ENCODE measurements at places on chromosomes 12 and 14. TPM values are rescaled to one million over a fixed set of nuclear protein-coding genes. Genes with fewer than 3 reads are reported as not detected.

DNA sequence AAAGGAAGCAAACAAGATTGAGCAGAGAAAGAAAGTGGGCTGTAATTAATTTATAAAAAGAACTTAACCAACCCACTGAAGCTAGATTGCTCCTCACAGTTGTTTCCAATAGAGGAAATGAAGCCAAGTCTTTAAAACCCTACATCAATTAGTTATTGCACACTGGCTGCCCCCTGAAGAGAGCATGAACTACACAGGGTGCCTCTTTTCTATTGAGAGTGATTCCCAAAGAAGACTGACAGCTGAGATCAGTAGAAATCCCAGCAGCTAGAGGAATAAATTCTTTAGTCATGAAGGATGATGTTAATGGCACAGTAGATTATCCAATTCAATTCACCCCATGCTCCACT lies 8.6 kb upstream of the USP15 start:
- DNase-seq: no peak

LIN7A gene
- not detected for total RNA-seq

KRT83 gene
- total RNA-seq: not detected

DNA sequence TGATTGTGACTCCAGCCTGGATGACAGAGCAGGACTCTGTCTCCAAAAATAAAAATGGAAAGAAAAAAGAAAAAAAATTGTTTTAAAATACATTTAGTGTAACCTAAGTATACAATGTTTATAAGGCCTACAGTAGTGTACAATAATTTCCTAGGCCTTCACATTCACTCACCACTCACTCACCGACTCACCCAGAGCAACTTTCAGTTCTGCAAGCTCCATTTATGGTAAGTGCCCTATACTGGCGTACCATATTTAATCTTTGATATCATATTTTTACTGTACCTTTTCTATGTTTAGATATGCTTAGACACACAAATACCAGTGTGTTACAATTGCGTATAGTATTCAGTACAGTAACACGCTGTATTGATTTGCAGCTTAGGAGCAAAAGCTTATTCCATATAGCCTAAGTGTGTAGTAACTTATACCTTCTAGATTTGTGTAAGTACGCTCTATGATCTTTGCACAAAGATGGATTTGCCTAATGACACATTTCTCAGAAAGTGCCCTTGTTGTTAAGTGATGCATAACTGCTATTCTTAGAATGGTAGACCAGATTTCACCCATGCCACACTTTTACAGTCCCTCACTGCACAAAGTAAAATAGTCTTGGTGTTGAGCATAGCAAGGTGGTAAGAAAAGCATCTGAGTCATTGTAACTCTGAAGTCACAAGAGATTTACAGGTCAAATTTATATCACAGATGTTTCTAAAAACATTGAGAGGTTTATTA lies 151.9 kb downstream of the LRRK2 start:
- no peak for DNase-seq

DNA sequence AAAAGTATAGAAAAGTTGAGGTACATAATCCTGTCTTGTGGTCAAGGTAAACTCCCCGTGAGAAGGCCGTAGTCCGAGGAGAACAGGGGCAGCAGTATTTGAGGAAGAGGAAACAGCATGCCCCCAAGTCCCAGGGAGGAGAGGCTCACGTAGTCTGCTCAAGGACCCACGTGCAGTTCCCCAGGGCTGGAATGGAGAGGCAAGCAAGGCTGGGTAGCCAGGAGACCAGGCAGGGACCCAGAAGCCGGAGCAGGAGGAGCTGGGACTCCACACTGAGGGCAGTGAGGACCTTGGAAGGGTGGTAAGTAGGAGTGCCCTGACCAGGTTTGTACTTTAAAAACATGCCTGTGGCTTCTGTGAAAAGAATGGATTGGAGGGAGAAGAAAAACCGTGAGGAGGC lies 100.0 kb downstream of the EGLN3 start:
- DNase-seq: no peak

GRCh38 chr12:125492354-125493270 lies 427.4 kb downstream of the AACS start:
- no peak for DNase-seq

DNA sequence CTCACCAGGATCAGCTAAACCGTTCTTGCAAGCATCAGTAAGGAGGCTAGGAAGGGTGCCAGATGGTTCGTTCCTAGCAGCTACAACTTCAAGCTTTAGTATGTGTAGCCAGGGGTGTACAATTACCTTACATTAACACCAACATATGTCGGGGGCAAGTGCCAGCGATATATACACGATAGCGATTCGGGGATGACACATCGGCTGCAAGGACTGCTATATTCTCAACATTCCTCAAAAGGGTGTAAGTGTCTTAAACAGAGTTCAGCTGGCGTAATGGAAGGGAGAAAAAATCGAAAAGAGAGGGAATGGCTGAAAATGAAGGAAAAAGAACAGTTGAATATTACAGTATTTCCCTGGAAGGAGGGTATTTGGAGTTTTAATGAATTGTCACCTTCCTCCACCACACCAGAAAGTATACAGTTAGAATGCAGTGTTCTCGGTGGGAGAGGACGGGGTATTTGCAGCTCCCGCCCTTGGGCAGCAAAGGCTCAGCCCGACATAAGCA lies 545 bp downstream of the LIMA1 start:
- DNase-seq: no peak

- DNase-seq: no peak
Measured at GRCh38 chr14:101077481-101078074, 174.1 kb upstream of the RTL1 start.
